IMR-90 (cell line): ENCODE measurements at places on chromosomes 1 and 21. TPM values are rescaled to one million over a fixed set of nuclear protein-coding genes. Genes with fewer than 3 reads are reported as not detected.

The IFI44 gene
- 2.5 and 2.7 TPM in 2 replicates for total RNA-seq

The TMEM82 gene
- not detected in 2 replicates for total RNA-seq

The CYP4X1 gene
- not detected in 2 replicates for total RNA-seq

The RNU1-1 gene
- total RNA-seq = under 0.01 TPM in 2 replicates

The HTR6 gene
- not detected in 2 replicates for total RNA-seq

The UQCRH gene
- total RNA-seq = 347 and 738 TPM in 2 replicates

The PTPN22 gene
- total RNA-seq = 0.18 and 0.28 TPM in 2 replicates

The UBL4B gene
- not detected in 2 replicates for total RNA-seq

- peak; percentile 19 for DNase-seq
Observed at GRCh38 chr1:58627221-58627620, 50.2 kb upstream of the TACSTD2 start.

DNA sequence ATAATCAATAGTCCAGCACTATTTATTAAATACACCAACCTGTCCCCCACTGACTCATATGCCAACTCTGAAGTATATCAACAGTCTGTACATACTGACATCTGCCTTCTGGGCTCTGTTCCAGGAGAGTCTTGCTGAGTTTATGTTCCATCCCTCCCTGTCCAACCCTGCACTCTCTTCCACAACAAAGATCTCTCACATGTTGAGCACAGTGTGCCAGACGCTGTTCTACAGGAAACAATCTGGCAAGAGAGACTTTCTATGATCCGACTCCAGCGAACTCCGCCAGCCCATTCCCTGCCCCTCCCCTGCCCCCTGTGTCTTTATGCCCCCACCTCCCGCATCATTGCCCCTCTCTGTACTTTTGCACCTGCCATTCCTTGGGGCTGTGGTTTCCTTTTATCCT, 3.4 kb downstream of the LACTBL1 start:
- peak; percentile 90 for DNase-seq

- peak; percentile 100 for DNase-seq
Observed at GRCh38 chr1:234962340-234962989, 166.2 kb downstream of the TOMM20 start.

DNA sequence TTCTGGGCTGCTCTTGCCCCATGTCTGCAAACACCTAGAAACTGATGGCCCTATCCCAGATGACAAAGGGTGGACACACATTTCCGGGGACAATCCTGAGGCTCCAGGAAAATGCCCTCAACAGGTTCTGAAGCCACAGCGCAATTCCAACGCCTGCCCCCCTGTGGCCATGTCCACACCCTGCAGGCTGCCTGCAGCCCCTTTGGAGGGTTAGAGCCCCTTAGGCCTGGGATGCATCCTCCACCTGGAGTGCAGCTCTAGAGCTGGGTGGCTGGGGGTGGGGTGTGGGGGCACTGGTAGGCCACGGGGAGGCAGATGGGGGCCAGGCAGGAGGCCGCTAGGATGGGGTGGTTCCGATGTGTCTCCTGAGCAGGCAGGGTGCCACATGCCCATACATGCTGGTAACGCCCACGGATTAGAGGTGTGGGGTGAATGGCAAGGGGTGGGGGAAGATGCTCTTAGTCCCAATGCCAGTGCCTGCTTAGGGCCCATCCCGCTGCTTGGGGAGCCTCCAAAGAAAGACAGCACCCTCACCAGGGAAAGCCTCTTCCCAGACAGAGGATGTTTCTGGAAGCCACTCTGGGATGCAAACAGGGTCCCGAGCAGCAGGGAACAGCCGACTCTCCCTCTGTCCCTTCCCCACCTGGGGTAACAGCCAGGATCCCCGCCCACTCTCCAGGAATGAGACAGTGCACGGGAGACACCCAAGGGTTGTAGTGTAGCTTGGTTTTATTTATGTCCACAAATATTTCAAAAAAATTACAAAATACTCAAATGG, 34.0 kb downstream of the SLC45A1 start:
- DNase-seq = no peak

GRCh38 chr1:221575605-221576004, 166.3 kb downstream of the DUSP10 start:
- DNase-seq = peak; percentile 20

- DNase-seq = peak; percentile 8
Observed at GRCh38 chr1:226403201-226404034, 4.5 kb downstream of the PARP1 start.

GRCh38 chr1:227946624-227947385, 927 bp downstream of the WNT9A start:
- DNase-seq = peak; percentile 46

GRCh38 chr1:53737648-53738204, 1.2 kb downstream of the GLIS1 start:
- no peak for DNase-seq

- no peak for DNase-seq
Observed at GRCh38 chr1:116287341-116288200, 85.5 kb upstream of the ATP1A1 start.

DNA sequence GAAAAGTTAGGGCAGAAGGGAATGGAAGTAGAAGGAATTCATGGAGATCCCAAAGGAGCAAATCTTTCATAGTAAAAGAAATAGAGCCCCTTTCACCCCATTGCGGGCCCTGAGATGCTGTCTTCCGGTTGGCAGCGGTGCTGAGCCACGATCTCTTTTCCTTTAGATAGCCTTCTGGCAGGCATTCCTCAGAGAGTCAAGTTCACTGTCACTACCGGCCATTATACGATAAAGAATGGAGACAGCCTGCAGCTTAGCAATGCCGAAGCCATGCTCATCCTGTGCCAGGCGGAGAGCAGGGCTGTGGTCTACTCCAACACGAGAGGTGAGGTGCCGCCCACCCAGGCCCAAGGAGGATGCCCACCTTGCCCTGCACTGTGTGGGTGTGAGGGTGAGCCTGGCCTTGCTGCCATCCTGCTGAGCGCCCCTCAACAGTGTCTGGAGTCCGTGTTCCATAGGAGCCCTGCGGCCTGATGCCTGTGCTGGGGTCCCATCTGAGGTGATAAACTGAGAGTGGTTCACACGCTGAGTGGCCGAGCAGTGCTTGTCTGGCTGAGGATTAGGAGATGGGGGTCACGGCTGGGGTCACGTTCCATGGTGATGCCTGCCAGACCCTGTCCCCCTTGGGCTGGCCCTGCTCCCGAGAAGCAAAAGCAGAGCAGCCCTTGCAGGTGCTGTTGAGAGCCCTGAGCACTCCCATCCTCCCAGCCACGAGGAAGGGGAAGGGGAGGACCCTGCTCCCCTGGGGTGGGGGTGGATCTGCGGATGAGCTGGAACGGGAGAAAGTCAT, 20.4 kb upstream of the PWP2 start:
- no peak for DNase-seq

DNA sequence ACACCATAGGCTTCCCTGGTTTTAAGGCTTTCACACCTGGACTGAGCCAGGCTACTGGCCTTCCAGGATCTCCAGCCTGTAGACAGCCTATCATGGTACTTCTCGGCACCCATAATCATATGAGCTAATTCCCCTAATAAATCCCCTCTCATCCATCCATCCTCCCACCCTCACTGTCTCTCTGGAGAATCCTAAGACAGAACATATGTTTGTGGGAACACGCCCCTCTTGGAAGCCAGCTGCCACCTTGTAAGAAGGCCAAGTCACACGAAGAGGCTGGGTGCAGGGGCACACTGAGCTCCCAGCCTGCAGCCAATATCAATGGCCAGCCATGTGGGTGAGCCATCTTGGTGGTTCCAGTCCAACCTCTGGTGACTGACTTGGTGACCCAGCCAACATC, 7.4 kb downstream of the CLCC1 start:
- no peak for DNase-seq
